ENCODE measurements at places on chromosomes 1 and 21.

- DNase-seq, result no peak
Observed at GRCh38 chr21:20800106-20800505, 198.1 kb upstream of the NCAM2 start.

GRCh38 chr1:151159373-151159772 lies 2.9 kb downstream of the TNFAIP8L2 start:
- DNase-seq, result peak; percentile 35

DNA sequence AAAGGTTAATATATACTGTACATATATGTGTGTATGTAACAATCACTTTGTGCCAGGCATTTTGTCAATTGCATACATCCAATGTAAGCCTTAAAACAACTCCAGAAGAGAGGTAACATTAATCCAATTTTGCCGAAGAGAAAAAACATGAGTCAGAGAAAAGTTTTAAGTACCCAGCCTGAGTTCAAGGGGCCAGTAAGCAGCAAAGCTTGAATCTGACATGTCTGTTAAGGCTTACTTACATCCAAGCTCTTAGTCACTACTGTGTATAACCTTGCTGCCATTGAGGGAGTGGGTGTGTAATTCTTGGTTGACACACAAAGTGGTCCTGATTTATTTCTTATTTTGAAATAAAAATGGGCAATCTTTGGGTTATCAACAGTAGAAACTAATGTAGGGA lies 360.4 kb upstream of the LYPLAL1 start:
- no peak for DNase-seq

GRCh38 chr1:161719325-161719611 lies 2.1 kb upstream of the FCRLB start:
- DNase-seq, result no peak

DNA sequence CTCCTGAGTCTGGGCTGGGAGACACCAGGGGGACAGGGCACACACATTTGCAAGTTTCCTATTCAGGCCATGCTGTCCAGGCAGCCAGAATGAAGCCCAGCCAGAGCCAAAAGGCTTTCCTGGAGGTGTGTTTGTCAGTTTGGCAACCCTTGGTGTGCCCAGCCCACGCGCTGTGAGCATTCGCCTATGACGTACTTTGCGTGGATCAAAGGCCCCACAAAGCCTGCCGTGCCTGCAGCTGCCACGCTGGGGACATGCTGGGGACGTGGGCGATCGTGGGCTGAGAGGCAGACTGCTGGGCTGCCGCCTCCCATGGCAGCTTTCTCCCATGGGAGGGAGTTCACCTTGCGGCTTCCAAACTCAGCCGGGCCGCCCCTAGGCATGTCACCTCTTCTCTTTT lies 57.5 kb downstream of the CD247 start:
- DNase-seq, result no peak

DNA sequence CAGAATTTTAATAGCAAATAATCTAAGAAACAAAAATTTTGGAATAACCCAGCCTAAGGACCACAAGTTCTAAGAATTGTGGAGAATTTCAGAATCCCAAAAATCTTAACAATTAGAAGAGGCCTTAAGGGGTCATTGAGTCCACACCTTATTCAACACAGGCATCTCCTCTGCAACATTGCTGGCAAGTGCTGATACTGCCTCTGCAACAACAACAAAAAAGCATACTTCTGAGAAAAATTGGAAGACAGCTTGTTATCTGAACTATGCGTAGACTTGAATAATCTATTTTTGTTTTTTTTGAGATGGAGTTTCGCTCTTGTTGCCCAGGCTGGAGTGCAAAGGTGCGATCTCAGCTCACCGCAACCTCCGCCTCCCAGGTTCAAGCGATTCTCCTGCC lies 24.0 kb upstream of the SLC2A1 start:
- DNase-seq, result no peak

GRCh38 chr1:183588827-183589226 lies 1.4 kb downstream of the NCF2 start:
- no peak for DNase-seq

GRCh38 chr1:28606771-28607170 lies 14.7 kb downstream of the RAB42 start:
- no peak for DNase-seq

DNA sequence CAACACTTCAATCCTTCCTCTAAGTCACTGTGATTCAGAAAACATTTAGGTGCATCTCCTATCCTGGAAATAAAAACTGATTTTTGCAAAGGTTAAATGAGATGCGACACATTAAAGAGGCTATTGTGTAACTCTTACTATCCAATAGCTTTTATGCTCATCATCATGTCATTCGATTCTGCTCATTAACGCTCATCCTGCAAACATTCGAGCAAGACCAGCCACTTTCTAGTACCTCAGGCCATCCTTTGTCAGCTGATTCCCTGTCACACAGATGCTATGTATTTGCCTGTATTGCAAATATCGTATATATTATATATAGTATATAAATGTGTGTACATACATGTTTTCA lies 131.6 kb downstream of the TLR5 start:
- DNase-seq, result no peak

GRCh38 chr1:32991819-32992488 lies 27.3 kb upstream of the RNF19B start:
- no peak for DNase-seq

GRCh38 chr1:55376897-55377296 lies 161.7 kb upstream of the USP24 start:
- no peak for DNase-seq

- no peak for DNase-seq
Observed at GRCh38 chr21:43829575-43830119, 35.4 kb upstream of the AGPAT3 start.

DNA sequence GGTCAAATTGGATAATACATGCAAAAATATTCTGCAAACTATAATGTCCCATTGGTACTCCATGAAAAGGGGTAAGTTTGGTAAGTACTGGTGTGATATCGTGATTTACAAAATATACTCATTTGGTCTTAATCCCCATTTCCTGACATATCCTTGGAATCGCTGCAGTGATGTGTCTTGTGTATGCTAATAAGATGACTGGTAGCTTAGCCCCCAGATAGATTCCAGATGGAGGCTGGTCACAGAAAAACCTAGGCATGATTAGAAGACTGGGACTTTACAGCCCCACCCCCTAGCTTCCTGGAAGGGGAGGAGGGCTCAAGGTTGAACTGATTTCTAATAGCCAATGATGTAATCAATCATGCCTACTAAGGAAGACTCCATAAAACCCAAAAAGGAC lies 3.0 kb downstream of the VAMP4 start:
- no peak for DNase-seq

GRCh38 chr1:67294836-67295617 lies 12.6 kb upstream of the IL12RB2 start:
- no peak for DNase-seq

DNA sequence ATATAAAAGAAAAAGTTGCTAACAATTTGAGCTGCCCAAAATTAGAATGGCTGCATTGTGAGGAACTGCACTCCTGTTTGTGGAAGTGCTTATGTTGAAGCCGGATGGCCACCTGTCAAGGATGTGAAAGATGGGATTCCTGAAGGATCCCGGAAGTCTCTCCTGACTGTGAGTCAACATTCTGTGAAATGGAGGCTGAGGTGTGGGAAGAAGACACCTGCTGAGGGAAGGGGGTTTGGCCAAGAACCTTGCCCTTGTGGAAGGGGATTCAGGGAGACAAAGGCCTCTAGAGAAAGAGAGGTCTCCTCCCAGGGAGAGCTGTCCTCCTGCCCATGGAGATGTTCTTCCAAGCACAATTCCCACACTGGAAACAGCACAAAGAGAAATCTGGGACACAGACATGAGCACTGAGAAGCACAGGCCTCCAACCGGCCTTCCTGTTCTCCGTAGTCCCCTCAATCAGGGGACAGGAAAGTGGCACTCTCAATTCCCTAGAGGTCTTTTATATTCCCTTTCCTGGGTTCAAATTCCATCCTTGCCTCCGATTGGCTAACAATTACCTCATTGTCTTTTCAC lies 70.5 kb downstream of the CD2 start:
- peak; percentile 93 for DNase-seq

DNA sequence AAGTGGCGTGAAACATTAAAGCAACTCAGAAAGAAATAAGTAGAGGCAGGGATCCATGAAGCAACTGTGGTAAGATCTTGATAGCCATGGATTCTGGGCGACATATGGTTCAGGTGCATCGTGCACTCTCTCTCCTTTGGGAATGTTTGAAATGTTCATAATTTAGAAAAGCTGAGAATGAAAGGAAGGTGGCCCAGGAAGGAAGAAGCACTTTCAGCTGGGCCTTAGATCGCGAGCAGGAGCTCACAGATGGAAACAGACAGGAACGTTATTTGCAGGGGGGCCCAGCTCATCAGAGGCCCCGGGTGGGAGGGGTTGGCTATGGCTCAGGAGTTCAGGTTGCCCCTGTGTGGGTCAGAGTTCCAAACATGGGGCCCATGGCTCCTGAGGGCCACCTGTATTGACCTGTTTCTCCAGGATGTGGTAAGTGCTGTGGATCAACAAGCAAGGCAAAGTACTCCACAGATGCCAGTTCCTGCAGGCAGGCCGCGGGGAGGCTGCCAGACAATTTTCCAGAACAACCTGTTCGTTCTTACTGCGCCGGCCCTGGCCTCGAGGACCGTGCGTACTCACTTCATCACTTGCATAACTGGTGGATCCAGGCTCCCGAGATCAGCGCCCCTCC lies 253.2 kb downstream of the TOMM20 start:
- no peak for DNase-seq

DNA sequence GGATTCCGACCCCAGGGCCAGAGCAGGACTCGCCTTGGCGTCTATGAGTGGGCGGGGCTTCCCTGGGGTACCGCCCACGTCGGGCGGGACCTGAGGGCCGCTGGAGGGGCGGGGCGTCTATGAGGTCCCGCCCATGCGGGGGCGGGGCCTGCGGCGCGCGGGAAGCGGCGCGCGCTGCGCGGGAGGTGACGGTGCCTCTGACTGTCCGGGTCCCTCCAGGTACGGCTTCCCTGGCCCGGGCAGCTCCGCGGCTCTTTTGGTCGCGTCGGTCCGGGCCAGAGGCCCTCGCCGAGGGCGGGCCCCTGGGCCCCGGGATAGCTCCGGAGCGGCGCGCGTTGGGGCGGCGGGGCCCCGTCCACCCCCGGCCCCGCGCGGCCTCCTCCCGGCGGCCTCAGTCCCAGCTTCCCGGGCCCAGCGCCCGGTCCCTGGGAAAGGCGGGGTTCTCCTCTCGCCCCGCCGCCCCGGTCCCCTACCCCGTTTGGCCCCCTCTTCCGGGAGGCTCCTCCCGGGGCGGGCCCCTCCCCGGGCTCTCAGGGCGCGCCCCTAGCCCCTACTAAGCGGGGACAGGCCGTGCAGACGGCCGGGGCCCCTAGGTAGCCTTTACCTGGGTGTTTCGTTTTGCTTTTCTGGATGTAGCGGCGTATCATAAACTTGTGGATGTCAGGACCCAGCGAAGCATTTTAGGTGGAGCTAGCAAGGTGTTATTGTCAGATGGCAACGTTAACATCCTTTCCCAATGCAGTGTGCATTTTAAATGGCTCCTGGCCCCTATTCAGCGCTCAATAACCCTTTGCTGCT lies at the start of gene CHAF1B:
CHAF1B (plus strand) TSS at position 160 of the 798 bp plus-strand sequence. CDS start 745 bp downstream, outside the sequence.
- DNase-seq, result peak; percentile 63

DNA sequence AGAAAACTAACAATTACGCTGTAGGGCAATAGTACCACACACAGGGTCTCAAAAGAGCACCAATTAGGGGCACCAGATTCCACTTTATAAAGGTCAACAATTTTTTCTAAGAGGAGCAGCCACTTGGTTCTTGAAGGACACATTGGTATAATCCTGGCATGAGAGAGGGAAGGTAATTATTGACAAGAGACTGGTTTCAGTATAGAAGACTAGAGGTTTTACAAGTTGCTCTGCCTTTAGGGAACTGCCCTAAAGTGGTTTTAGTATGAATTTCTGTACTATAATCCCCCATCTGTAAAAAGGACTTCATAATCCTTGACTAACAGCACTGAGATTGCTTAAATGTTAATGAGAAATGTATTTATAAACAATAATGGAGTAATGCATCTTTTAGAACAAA lies 648.5 kb upstream of the PTBP2 start:
- DNase-seq, result no peak

DNA sequence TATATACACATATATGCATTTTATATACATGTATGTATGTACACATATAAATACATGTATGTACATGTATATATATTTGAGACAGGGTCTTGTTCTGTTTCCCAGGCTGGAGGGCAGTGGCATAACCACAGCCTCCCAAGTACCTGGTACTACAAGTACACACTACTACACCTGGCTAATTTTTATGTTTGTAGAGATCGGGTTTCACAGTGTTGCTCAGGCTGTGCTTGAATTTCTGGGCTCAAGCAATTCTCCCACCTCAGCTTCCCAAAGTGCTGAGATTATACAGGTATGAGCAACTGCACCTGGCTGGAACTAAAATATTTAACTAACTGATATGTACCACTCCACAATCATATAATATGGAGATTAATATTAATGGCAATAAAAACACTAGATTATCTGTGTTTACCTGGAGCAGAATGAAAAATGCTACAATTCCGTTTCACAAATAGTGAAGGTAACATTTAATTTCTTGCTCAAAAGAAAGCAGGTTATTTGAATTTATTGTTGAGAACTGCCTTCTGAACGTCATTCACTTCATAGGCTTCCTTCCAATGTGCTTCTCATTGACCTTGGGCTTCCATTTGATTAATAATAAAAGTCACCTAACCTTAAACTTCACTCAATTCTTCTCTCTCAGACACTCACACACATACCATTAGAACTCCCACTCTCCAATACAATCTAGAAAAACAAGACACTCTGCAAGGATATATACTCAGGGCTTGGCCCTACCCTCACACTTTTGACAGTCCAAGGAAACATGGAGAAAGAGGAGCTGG lies 57.0 kb downstream of the PTGER3 start:
- DNase-seq, result peak; percentile 70

GRCh38 chr1:81867235-81867634 lies 66.5 kb downstream of the ADGRL2 start:
- peak; percentile 58 for DNase-seq

- DNase-seq, result no peak
Observed at GRCh38 chr1:215143497-215143896, 61.0 kb downstream of the KCNK2 start.

- DNase-seq, result no peak
Observed at GRCh38 chr1:94986783-94987182, 59.9 kb upstream of the CNN3 start.

- DNase-seq, result peak; percentile 88
Observed at GRCh38 chr1:187244623-187245022, 415.9 kb downstream of the PLA2G4A start.

DNA sequence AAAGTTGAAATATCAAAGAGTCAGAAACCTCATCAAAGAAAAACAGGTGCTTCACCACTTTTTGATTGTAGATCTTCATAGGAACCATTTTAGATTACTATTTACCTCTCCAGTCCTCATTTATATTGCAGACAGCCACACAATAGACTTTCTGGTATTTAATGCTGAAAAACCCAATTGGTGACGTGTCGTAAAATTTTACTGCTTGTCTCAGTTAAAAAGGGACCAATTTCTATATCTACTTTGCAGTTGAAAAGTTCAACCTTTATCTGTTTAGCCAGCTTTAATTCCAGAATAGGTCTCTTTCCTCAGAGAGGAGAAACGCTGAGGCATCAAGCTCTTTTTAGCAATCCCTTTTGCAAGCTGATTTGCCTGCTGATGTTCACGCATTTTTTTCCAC lies 1722.4 kb downstream of the PLA2G4A start:
- DNase-seq, result no peak

All from NCI-H2171 treated with DMSO at 0.1 percent for 48 hours (cell line).